Left forelimb (tissue), 1 donor: ENCODE measurements at places on chromosomes 2 and 18.
A peak's percentile ranks its signal among the peaks of the same experiment; 100 is the strongest.

GRCh38 chr2:240431271-240431660 is 4.2 kb upstream of the GPC1 start:
- DNase-seq, result peak; percentile 58

- DNase-seq, result no peak
These were observed 26.4 kb downstream of the ASXL2 start for GRCh38 chr2:25851740-25852503.

DNA sequence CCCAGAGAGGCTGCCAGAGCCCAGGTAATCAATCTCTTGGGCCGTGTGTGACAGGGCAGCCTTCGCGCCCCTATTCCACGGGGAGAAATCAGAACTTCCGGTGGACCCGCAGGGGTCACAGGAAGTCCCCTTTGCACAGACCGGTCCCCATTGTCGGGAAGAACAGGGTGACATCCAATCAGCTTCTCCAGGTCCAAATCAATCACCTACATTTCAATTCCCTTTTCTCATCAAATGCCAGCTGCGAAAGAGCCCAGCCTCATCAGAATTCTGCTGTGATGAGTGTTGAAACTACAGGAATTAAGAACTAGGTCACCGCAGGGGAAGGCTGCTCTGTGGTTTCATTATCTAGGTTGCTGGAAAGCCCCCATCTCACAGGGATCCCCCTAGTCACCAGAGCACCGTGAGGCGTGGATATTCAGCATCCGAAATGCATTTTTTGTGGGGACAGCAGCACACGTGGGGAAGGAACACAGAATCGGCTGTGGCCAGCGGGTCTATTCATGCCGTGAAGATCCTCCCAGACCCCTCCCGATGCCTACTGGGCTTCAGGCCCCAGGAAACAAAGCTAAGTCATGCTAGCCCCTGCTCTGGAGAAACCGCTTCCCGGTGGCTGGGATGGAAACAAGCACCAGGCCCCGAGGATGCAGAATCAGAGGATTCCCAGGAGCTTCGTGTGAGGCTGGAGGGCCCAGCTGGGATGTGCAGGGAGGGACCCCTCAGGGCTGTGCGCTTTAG is 193.7 kb upstream of the ID2 start:
- DNase-seq, result no peak

DNA sequence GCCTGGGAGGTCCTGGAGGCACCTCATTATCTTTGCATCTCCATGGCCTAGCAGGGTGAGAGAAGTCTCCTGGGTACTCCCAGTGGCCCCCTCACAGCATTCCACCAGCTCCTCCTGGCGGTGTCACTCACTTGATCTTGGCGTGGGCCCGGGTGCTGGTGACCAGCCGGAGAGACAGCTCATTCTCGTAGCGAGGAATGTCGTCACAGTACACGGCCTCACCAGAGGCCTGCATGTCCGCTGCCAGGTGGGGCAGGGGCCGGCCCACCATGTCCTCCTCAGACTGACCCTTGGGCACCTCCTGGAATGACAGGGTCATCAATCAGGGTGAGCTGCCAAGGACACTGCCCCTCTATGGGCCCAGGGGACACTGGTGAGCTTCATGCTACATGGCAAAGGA is 42.4 kb downstream of the XDH start:
- DNase-seq, result no peak

- DNase-seq, result no peak
These were observed 10.2 kb downstream of the FECH start for GRCh38 chr18:57576316-57576715.

DNA sequence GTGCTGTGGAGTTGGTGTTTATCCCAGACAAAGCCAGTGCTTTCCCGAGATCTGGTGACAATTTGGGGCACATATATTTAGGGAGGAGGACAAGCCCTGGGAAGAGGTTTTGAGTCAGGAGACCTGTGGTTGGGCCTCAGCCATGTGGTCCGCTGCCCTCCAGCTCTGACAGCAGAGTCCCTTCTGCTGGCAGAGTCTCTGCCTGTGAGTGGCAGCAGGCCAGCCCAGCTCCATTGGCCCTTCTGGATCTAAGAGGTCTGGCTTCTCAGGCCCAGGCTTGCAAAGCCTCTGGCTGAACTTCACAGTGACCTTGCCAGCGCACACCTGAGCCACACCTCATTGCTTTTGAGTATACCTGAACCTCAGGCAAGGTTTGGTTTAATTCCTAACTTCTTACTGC is 115.3 kb downstream of the BCL2L11 start:
- DNase-seq, result no peak

- DNase-seq, result no peak
These were observed 167.5 kb downstream of the ALK start for GRCh38 chr2:29753671-29754444.

DNA sequence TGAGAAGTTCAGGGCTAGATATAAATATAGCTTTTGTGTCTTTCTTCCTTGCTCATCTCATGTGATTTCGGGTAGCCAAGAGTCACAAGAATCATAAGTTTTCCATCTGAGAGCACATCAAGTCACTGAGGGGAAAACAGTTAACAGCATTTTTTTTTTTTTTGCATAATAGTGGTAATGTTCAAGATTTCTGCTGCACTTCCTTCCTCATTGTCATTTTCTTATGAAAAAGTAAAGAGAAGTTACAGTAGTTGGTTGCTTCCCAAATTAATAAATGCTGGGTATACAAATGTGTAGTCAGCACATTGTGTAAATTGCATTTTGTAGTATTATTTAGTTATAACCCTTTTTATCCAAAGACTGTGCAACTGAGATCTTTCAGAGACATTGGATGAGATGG is 93.6 kb downstream of the ZEB2 start:
- no peak for DNase-seq

GRCh38 chr18:48992791-48993555 is 42.2 kb upstream of the SMAD7 start:
- DNase-seq, result no peak

DNA sequence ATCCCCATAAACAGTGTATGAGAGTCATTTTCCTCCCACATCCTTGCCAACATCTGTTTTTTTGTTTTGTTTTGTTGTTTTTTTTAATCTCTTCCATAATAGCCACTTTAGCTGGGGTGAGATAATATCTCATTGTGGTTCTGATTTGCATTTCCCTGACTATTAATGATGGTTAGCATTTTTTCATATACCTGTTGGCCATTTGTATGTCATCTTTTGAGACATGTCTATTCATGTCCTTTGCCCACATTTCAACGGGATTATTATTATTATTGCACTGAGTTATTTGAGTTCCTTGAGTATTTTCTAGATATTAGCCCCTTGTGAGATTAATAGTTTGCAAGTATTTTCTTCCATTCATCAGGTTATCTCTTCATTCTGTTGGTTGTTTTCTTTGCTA is 223.3 kb downstream of the LPIN1 start:
- DNase-seq, result no peak

- no peak for DNase-seq
These were observed 280.7 kb upstream of the VWC2L start for GRCh38 chr2:214130114-214130513.
